ENCODE measurements at places on chromosomes 6 and 20.

DNA sequence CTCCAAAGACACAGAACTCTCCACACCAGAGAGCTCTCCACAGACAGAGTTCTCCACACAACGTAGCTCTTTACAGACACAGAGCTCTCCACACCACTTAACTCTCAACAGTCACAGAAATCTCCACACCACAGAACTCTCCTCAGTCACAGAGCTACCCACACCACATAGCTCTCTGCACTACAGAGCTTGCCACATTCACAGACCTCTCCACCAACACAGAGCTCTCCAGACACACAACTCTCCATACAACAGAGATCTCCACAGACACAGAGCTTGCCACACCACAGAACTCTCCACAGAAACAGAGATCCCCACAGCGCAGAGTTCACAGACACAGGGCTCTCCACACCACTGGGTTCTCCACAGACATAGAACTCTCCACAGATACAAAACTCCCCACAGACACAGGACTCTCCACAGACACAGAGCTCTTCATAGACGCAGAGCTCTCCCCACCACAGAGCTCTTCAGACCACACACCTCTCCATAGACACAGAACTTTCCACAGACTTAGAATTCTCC is 52.5 kb downstream of the ERMARD start:
- no peak for DNase-seq

GRCh38 chr20:45452238-45452637 is 17.3 kb upstream of the WFDC2 start:
- DNase-seq: no peak

DNA sequence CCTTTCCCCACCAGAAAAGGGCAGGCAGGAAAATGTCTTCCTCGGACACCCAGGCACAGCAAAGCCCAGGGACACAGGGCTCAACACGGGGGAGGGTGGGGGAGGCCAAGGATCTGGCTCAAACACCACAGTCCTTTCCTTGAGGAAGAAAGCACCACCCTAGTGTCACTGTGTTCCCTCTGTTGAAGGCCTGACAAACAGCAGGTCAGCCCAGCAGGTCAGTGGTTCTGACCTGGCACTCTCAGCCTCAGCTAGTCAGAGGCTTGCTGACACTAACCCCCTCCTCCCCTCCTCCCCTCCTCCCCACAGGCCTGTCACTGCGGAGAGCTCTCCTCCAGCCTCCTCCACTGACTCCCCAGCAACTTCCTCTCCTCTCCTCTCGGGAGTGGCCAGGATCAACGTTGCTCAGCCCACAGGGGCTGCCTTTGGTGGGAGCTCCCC is 239.6 kb downstream of the LRFN2 start:
- DNase-seq: no peak

DNA sequence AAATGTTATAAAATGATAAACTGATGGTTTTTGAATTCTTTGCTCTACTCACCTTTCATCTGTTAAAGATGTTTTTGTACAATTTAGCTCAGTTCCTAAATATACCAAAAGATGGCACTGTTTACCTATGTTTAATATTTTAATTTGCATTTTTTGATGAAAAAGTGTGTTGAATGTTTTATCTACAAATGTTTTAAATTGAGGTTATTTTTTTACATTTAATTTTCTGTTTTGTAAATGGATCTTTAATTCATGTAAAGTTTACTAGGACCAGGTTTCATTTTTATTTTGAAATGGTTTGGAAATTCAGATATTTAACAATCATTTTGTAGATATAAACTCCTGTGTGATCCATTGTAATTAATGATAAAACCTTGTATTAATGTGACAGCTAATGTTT is 30.0 kb downstream of the CDKAL1 start:
- DNase-seq: peak; percentile 41

DNA sequence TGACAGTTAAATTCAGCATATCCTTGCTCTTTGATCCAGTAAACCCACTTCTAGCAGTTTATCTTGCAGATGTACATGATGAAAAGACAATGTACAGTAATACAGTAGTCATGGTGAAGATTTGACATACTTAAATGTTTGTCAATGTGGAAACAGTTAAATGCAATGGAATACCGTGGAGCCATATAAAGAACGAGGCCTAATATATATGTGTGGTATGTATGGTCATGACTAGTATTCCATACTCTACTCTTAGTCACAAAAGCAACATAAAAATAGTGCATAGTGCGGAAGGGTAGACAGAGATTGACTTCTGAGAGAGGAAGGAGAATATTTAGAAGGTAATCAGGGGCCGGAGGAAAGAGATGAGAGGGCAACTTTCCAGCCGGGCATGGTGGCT is 70.7 kb upstream of the ARMC2 start:
- DNase-seq: no peak

- DNase-seq: no peak
These were observed 10.1 kb downstream of the KPNA5 start for GRCh38 chr6:116691154-116691553.
